ENCODE measurements at places on chromosomes 6 and 20. TPM values are rescaled to one million over a fixed set of nuclear protein-coding genes. Genes with fewer than 3 reads are reported as not detected.

ABT1 gene
- 23.9 TPM for total RNA-seq

FAM162B gene
- total RNA-seq, result 1.8 TPM

RSPO4 gene
- 2.4 TPM for total RNA-seq

LY6G6D gene
- total RNA-seq, result not detected

GRCh38 chr6:101926149-101926925 lies 532.8 kb downstream of the GRIK2 start:
- DNase-seq, result no peak

SIM1 gene
- total RNA-seq, result 6.3 TPM

DNA sequence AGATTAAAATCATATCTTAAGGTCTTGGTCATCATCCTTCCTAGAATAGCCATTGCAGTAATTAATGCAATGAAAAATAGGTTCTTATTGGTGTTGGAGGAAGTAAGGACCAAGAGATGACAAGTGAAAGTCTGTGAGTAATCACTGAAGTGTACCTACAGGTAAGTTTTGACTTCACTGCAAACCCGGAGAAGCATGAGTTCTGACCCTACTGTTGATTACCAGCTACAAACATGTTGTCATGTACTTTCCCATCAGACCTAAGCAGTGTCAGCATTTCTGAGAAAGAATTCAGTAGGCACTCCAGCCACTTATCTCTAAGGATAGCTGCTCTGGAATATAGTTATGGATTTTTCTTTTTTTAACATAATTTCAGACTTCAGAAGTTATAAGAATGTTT lies 280.9 kb downstream of the ZFAND3 start:
- no peak for DNase-seq
